ENCODE measurements at places on chromosomes 4 and X. TPM values are rescaled to one million over a fixed set of nuclear protein-coding genes. Genes with fewer than 3 reads are reported as not detected.

MAGEC2 gene
- not detected for total RNA-seq

MAGEB1 gene
- total RNA-seq = not detected

WDR19 gene
- 13.9 TPM for total RNA-seq

GNRHR gene
- total RNA-seq = not detected

APELA gene
- not detected for total RNA-seq

HSFX4 gene
- total RNA-seq = not detected

PCDH18 gene
- 0.22 TPM for total RNA-seq
